Activated CD4-positive, alpha-beta T cell treated with anti-CD3 and anti-CD28 coated beads, Interleukin-2, amount 50 U/mL, for 1 hour (primary cell): ENCODE measurements at places on chromosomes 16 and 17.

DNA sequence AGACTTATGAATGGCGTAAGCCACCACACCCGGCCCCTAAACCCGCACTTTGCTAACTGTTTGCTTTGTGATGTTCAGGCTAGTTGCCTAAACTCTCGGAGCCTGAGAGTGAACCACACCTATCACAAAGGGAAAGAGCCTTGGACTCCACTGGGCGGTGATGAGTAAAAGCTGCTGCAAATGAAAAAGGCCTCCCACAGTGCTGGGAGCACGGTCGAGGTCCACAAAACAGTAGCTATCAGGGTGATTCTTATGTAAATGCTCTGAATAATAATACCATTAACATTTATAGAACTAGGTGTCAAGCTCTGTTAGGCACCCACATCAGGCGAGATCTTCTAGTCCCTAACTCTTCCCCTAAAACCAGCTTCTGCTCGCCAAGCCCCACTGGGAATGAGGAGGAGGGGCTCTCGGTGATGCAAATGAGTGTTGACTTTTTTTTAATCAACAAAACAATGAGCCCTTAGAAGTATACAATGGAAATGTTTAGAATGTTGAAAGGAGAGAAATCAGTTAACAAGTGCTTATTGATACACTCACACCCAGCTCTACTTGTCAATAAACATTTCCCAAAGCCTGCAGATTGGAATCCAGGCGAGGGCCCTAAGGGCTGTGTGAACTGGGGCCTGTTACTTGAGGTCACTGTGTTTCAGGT lies 19.8 kb downstream of the FBRS start:
- no peak for DNase-seq

DNA sequence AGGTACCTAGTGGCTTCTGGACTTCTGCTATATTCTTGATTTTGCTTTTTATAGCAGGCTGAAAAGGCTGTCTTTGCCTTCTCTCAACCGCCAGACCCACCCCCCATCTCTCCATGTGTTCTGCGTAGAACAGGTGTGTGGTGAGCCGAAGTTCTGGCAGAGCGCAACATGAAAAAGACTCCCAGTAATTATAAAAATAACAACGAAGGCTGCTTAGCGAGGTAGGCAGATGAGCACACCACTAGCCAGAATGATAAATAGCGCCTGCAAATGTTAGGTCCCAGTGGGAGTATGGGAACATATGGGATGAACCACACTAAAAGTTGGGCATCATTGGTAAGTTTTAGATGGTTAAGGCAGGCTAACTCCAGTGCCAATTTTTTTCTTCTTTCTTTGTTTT lies 14.0 kb upstream of the RBFOX1 start:
- DNase-seq, result no peak

DNA sequence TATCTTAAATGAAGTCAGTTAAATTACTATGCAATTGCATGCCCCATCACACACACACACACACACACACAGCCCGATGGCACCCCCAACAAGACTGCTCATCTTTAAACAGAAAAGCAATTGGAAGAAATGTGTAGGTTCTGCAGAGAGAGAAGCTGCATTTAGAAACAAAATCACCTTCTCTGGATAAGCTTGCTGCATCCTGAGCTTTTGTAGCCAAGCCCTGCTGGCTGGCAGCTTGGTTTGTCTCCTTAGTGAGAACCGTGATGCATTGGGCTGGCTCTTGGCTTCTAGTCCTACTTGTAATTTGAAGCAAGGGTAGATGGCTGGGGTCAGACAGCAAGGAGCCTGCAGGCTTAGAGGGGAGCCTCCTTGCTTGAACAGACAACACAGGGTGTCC lies 153.8 kb downstream of the SOX9 start:
- DNase-seq, result no peak

GRCh38 chr16:46843898-46844642 lies 13.1 kb upstream of the C16orf87 start:
- DNase-seq, result no peak

GRCh38 chr17:44077595-44077909 lies 7.0 kb downstream of the G6PC3 start:
- DNase-seq, result no peak

DNA sequence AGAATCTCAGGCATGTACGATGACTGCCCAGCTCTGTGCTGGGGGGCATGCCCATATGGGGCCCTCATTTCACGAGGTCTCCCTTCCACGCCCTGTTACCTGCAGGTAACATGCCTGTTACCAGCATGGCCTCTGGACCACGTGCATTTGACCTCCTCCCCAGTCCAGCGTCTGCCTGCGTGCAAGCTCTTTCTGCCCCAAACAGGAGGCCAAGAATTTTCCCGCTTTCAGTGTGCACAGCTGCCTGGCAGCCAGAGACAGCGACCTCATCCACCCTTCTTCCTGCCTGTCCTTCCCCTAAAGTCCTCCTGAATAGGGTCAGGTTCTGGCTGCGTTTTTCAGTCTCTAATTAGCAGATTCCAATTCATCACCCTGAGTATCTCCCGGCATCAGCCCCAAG lies 306.5 kb upstream of the ZFHX3 start:
- no peak for DNase-seq

GRCh38 chr17:75904749-75905521 lies at the start of gene MRPL38:
Gene MRPL38 (minus strand): TSS chr17:75904884. CDS start chr17:75904875, 9 bp downstream.
- DNase-seq, result peak; percentile 88

- DNase-seq, result no peak
Observed at GRCh38 chr16:59697761-59698160, 963.6 kb upstream of the GOT2 start.

DNA sequence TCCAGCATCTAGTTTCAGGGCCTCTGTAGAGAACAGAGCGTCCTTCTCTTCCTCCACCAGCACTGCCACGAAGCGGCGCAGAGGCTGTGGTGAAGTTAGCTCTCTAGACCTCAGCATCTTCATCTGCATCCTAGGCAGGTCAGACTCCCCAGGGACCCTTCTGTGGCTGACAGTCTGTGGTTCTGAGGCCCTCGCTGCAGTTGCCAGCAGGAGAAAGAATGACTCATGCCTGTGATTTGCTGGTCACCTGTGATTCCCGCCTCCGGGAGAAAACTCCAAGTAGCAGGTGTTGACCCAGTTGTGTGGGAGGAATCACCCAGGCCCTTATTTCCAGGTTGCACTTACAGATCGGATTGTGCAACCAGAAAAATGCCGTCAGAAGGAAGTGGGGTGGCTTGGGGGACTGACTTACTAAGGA lies 117.3 kb upstream of the CACNG5 start:
- DNase-seq, result no peak

DNA sequence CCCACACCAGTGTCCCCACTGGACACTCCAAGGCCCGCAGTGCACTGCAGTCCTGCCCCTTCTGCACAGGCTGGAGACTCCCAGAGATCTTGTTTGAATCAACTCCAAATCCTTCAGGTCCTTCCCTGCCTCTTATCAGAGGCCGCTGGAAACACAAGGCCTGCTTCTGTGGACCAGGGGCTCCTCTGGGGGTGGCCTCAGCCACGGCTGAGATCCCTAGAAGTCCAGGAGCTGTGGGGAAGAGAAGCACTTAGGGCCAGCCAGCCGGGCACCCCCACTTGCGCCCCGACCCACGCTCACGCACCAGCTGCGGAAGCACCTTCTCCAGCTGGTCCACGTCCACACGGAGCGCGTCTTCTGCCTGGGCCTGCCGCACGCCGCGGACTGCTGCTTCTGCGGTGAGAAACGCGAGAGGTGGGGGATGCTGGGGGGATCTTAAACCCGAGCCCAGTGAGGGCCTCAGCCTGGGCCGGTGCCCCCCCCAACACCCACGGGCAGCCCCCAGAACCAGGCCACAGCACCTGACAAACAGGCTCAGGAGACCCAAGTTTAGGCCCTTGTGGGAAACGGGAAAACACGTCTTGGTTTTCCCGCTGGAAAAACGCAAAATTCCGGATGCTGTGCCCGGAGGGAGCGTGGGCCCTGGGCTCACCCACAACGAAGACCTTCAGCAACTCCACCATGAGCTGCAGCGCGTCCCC lies 3.5 kb downstream of the CENPX start:
- DNase-seq, result no peak

GRCh38 chr17:40699853-40700252 lies 3.7 kb downstream of the KRT24 start:
- DNase-seq, result no peak

- DNase-seq, result no peak
Observed at GRCh38 chr17:63542218-63542545, 8.1 kb upstream of the DCAF7 start.

- no peak for DNase-seq
Observed at GRCh38 chr16:53949715-53950410, 245.9 kb downstream of the FTO start.

- DNase-seq, result no peak
Observed at GRCh38 chr17:35731917-35732805, 722 bp downstream of the RASL10B start.

GRCh38 chr16:29698042-29698441 lies 19.1 kb downstream of the QPRT start:
- DNase-seq, result no peak
